ENCODE measurements at places on chromosomes 7 and 10. TPM values are rescaled to one million over a fixed set of nuclear protein-coding genes. Genes with fewer than 3 reads are reported as not detected.

DNA sequence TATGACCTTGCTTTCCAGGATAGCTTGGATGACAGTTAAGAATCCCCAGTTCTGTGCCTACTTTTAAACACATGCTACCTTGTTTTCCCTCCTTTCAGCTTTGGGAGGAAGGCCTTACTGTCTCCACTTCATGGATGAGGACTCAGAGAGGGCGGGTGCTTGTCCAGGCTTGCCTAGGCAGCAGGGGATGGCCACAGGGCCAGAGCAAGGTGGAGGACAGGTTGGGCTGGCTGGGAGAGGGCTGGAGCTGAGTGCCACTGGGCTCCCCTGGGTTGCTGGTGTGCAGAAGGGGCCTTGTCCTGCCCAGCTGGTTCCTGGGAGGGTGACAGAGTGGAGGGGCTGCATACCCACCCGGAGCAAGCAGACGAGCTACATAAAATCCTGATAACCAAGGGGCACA lies 117.8 kb downstream of the GRK5 start:
- peaks cover 7% of the 10 kb centered on the region for H3K36me3 ChIP-seq
- DNase-seq, result no peak
- no peak overlapping the region for H3K4me3 ChIP-seq

DNA sequence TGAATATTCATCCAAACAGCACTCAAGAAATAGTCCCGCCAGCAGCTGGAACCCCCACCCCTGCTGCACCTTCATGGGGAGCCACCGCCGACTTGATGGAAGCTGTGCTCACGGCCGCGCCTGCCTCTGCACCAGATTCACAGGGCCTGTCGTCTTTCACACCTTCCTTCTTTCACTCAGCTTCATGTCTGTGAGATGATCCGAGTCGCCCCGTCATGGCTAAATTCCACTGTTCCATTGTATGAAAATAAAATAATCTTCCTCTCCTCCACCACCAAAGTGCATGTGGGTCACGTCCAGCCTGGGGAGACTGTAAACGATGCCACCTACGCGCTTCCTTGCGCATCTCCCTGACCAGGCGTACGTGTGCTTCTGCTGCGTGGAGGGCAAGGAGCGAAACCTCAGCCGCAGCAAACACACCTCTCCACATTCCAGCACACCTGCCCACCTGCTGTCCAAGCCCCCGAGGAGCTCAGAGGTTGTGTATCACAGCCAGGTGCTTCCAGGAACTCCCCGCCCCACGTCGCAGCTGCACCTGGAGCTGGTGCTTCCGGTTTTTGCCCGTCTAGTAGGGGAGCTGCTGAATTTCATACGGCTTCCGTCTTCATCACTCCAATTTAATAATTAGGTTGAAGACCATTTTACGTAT lies 137.0 kb downstream of the PTPRN2 start:
- peaks cover 19% of the 10 kb centered on the region for H3K4me1 ChIP-seq
- H3K27ac ChIP-seq, result peak overlapping the region; percentile 46
- H3K36me3 ChIP-seq, result no peaks in the 10 kb centered on the region
- H3K27me3 ChIP-seq, result no peaks in the 10 kb centered on the region

- no peak overlapping the region for H3K27ac ChIP-seq
- H3K4me3 ChIP-seq, result no peak overlapping the region
- no peak for DNase-seq
- H3K36me3 ChIP-seq, result no peaks in the 10 kb centered on the region
Observed at GRCh38 chr10:113381981-113382509, 170.8 kb upstream of the HABP2 start.

Gene THSD7A
- 0.68 TPM for total RNA-seq

Gene CALML5
- total RNA-seq, result 0.23 TPM

Gene FOXK1
- total RNA-seq, result 17.1 TPM
